ENCODE measurements at places on chromosomes 5 and 9.

- no peak for DNase-seq
Measured at GRCh38 chr5:98795243-98795642, 21.8 kb downstream of the RGMB start.

DNA sequence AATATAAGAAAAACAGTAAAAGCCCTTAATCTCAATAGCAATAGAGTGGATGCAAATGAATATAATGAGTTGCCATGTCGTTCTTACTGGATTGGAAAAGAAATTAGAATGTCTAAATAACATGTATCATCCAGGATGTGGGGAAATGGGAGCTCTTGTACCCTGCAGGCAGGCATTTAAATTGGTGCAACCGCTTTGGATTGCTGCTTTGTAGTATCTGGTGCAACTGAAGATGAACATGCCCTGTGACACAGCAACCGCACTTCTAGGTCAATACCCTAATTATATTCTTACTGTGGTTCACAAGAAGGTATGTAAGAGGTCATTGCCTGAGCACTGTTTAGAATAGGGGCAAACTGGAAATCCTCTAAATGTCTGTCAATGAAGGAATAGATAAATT lies 18.9 kb downstream of the MRPS30 start:
- no peak for DNase-seq

DNA sequence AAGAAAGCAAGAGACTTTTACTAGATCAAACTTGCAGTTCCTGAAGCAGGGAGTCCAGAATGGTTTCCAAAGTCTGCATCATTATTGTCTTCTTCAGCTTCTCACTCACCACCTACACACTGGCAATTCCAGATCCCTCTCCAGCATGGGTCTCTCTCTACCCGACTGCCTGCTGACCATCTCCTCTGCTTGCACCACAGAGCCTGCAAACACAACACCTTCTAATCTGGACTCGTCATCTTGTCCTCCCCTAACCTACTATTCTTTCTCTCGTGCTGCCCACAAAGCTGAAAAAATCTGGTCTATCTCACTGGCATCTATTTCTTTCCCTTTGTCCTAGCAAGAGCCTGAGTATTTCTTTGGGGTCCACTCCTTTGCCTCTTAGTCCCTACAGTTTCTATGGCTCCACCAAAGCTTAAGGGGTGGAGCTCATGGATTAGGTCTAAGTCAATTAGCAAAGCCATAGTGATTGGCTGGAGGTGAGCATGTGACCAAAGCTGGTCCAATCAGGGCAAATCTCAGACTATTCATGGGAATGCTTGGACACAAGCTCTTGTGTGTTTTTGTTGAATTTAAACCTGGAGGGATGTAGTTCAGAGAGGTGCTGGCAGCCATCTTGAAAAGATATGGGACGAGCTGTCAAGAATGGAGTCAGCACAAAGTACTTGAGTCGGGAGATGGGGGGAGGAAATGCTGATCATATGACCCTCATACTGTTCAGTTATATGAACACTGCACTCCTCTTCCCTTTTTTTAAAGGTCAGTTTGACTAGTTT lies 63.5 kb downstream of the GALNT12 start:
- no peak for DNase-seq

GRCh38 chr9:126373241-126373640 lies 46.6 kb downstream of the MVB12B start:
- DNase-seq = no peak

DNA sequence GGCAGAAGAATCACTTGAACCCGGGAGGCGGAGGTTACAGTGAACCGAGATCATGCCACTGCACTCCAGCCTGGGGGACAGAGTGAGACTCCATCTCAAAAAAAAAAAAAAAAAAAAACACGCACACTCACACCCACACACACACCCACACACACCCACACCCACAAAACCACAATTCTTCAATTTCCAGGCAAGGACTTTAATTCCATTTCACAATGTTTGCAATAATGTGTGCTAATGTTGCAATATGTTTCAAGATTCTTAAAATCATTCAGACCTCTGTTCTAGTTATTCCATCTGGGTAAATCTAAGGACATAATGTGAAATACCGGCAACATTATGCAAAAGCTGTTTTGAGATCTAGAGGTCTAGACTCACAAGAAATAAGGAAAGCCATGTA lies 28.3 kb downstream of the CCDC69 start:
- no peak for DNase-seq

- DNase-seq = no peak
Measured at GRCh38 chr5:7078901-7079300, 317.0 kb upstream of the ADCY2 start.

DNA sequence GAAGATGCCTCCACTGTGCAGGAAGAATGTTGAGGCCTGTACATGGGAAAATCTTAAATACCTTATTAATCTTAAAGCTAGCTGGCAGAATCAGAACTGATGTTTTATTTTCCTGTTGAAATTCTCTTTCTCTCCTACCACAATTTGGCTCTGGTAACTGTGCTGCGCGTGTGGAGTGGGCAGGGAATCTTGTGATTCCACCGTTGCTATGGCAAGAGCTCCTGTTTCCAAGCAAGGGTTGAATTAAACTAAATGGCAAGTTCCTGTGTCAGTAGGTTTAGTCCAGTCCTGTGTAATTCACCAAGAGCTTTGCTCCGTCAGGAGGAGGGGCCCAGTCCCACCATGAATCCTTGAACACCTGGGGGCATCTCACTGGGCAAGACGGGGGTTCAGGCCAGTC lies 36.4 kb downstream of the NXNL2 start:
- no peak for DNase-seq

- DNase-seq = no peak
Measured at GRCh38 chr9:106104887-106105286, 410.5 kb downstream of the TMEM38B start.

DNA sequence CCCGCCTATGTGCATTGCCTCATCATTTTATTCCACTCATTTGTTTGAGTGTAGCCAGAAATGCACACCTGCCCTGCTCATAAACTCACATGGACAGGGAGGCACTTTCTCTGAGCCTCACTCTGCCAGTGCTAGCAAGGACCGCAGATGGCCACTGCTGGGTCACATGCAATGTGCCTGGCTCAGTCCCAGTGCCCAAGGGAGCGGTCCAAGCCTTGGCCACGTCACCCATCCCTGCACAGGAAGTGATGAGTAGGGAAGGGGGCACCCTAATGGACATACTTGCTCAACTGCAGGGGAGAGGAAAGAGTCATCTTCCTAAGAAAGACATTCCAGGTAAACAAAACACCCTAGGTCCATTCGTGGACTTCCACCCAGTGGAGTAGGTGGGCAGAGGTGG lies 630.9 kb downstream of the IRX1 start:
- no peak for DNase-seq

DNA sequence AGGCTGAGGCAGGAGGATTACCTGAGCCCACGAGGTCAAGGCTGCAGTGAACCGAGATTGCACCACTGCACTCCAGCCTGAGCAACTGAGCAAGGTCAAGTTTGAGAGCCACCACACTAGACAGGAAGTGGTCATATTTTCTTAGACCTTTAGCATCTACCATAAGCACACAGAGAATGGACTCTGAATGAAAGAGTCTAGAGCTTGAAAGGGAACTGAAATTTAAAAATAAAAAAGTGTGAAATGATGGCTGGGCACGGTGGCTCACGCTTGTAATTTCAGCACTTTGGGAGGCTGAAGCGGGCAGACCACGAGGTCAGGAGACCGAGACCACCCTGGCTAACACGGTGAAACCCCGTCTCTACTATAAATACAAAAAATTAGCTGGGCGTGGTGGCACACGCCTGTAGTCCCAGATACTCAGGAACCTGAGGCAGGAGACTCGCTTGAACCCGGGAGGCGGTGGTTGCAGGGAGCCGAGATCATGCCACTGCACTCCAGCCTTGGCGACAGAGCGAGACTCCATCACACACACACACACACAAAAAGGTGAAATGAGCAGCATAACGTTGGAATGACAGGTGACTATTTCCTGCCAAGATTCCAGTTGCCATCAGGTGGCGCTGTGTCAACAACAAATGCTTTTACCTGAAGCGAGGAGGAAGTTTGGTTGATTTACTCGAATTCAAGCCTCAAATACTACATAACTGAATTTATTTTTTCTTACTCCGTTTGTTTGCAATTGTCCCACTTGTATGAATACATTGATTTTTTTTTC lies 21.3 kb upstream of the AK3 start:
- peak; percentile 91 for DNase-seq

- no peak for DNase-seq
Measured at GRCh38 chr9:116112236-116112635, 41.4 kb upstream of the PAPPA start.

- DNase-seq = no peak
Measured at GRCh38 chr9:18448101-18448500, 25.9 kb upstream of the ADAMTSL1 start.

DNA sequence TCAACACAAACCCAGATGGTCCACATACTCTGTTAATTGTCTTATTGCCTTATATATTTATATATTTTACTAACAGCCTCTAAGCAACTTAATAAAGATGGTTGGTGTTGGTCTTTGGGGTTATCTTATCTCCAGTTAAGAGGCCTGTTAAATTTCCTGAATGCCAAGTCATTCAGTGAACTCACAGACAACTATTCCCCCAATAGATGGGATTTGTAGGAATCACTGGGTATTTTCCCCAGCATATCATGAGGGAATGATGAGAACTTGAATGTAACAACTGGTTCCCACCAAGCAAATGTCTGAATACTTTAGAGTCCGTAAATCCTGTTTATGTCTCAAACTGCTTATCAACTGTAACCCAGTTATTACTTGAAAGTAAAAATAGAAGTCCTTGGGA lies 42.7 kb upstream of the RETREG1 start:
- DNase-seq = no peak

- DNase-seq = no peak
Measured at GRCh38 chr9:133913571-133914369, 78.4 kb downstream of the VAV2 start.

- no peak for DNase-seq
Measured at GRCh38 chr9:69649566-69650250, 22.5 kb downstream of the APBA1 start.

DNA sequence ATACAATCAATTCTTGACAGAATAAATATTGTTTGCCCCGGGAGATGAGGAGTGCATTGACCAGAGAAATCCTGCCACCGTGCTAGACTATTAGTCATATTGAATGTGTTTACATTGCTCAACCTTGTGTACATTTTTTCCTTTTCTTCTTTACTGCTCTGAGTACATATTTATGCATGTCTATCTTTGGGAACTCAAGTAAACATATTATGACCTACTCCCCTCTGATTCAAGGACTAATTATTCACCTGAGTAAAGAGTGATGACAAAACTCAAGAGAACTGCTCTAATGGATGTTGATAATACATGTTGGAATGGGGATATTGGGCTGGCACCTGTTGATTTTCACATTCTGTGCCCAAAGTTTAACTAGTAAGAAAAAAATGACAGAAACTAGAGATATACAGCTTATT lies 3.9 kb upstream of the SPINK1 start:
- no peak for DNase-seq

DNA sequence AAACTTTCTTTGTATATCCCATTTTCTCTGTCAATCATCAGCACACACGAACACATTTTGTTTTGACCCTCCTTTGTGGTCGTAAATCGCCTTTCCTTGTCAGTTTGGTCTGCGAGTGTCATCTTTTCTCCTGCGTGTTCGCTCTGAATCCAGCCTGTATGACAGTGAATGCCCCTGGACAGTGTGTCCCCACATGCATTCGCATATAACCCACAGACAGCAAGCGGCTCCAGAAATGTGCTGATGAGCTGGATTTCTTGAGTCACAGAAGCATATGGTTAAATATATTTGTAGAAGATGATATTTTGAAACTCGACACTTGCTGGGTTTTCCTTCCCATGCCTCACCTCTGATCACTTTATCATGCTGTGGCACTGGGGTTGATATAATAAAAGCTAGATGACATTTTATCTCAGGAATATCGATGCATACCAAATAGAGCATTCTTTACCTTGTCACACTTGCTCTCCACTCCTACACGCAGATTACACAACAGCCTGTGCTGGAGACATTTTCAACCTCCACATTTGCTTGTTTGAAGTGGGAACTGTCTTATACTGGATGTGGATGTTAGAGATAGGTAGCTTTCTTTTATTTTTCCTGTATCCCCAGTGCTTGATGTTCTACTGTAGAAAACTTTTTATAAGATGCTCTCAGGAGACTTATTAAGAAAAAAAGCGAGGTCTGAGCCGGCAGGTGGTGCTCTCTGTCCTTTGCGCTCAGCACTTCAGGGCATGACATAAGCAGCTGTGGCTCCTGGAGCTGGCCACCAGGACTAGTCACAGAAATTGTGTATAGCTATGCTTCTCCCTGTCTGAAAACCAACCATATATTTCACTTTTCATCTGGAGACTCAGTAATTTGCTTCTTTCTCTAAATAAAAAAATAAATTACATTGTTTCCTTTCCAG lies 215.1 kb downstream of the SH3GL2 start:
- no peak for DNase-seq

- DNase-seq = no peak
Measured at GRCh38 chr5:14301186-14301585, 158.0 kb downstream of the TRIO start.

- no peak for DNase-seq
Measured at GRCh38 chr9:115046199-115046598, 71.8 kb downstream of the TNC start.

- no peak for DNase-seq
Measured at GRCh38 chr5:126681970-126682369, 81.2 kb downstream of the PHAX start.

DNA sequence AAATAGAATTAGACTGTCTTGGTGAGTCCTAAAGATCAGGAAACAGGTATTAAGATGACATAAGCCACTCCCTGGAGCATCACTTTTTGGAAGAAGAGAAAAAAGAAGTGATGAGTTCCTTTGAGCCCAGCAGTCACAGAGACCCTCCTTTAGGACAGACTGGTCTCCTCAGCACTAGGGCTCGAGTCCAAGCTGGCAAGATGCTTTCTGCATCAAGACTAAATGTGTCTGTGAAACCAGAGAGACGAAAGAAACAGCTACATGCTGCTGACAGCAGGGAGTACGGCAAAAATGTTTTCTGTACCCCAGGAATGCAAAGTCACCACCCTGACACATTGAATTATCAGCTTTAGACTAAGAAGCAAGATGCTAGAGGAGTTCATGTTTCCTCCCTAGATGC lies 184.5 kb downstream of the CRB2 start:
- DNase-seq = no peak

DNA sequence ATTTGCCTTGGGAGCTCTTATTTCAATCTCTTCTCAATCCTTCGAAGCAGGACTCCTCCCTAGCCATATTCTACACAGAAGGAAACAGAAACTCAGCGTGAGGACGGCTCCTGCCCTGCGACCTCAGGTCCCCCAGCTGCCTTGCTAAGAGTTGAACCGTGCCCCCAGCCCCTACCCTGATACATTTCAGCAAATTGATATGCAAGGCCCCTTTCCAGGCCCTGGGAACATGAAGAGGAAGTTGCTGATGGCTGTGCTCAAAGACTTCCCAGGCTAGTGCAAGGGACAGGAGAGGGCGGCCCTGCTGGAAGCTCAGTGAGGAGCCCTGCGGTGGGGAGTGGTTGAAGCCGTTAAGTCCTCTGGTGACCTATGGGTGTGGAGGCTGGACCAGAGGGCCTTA lies 41.5 kb downstream of the BOD1 start:
- no peak for DNase-seq

DNA sequence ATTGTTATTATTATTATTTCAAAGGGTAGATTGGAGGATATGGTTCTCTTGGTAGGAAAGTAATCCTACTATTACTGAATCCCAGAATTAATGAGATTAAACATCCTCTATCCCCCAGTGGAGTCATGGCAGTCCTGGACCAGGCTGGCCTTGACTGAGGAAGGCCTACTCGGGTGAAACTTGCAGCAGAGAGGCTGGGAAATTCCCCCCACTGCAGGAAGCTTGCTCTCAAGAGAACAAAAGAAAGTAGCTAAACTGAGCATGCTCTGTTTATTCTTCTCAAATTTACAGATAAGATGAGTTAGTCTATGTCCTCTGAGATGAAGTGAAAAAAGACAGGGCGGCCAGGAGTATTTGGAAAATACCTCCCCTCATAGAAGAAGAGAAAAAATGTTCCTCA lies 233.9 kb upstream of the RPS23 start:
- DNase-seq = no peak
